T follicular helper cell (primary cell): ENCODE measurements at places on chromosomes 4 and X.

- no peak for DNase-seq
Observed at GRCh38 chr4:32562010-32562409, 1841.8 kb downstream of the PCDH7 start.

DNA sequence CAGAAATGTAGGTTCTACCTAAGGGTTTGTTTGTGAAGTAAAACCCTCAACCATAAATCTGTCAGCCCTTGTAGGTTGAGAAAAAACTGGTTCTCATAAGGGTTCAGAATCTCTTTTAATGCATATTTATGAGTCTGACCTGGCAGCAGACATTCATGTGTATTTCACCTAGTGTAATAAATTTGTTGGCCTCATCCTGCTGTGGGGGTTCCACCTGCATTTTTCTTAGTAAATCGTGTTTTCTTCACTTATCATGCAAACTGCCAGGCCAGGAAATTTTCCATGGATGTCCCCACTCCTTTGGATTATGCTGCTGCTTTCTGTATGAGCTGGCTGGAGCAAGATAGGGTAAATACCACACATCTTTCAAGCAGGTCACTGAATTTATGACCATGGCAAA is 42.4 kb downstream of the KLHL13 start:
- no peak for DNase-seq

GRCh38 chr4:176185051-176185450 is 10.3 kb downstream of the SPATA4 start:
- DNase-seq = no peak

GRCh38 chrX:114800719-114801118 is 216.7 kb downstream of the IL13RA2 start:
- DNase-seq = no peak

DNA sequence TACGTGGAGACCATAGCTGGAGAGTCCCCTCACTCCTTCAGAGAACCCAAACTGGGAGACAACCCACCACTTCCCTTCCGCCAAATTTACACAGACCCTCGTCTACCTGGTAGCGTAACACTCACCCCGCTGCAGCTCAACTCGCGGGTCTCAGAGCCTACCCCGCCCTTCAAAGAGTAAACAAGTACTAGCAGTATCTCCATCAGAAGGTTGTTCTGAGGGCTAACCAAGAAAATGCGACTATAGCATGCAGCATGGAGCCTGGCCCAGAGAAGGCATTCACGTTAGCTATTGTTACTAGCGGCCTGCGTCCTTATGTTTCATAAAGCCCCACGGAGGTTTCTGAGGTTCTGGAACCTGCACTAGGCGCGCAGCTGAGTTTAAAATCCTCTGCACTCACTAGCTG is 531 bp upstream of the MANBA start:
- DNase-seq = no peak

- DNase-seq = no peak
Observed at GRCh38 chr4:98283219-98284189, 22.3 kb downstream of the RAP1GDS1 start.

GRCh38 chr4:118318931-118319330 is 33.9 kb downstream of the PRSS12 start:
- DNase-seq = no peak

- DNase-seq = no peak
Observed at GRCh38 chr4:90542216-90542615, 415.0 kb downstream of the CCSER1 start.

DNA sequence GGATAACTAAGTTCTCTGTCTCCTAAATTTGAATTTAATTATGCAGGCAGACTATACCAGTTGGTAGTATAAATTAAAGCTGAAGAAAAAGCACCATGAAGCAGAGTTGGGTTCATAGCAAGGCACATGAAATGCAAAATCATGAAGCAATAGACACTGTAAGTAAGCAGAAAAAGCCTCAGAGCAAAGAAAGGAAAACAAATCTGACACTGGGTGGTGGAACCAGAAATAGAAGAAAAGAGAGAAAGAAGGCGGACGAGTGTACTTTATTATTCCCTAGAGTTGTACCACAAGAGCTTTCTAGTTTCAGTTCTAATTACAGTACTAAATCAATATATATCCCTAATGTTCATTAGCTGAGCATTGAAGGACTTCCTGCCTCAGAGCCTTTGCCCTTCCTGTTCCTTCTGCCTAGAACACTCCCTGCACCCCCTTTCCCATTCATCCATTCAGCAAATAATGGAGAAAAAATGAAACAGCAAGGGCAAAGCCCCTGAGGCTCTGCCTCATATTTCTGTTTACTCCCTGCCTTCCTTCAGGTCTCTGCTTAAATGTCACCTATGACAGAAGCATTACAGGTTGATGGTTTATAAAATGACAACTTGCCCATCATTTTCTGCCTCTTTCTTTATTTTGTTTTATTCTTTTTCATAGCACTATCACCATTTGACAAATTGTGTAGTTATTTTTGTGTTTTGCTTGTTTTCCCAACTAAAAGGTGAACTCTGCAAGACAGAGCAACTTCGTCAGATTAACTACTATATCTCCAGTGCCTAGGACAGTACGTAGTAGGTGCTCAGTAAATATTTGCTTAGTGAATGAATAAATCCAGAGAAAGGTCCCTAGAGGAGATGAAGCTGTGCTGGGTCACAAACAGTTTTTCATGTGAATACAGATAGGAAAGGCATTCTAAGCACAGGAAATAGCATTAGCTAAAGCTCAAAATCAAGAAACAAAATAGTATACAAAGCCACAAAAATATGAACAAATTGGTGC is 154.0 kb upstream of the RASGEF1B start:
- no peak for DNase-seq

DNA sequence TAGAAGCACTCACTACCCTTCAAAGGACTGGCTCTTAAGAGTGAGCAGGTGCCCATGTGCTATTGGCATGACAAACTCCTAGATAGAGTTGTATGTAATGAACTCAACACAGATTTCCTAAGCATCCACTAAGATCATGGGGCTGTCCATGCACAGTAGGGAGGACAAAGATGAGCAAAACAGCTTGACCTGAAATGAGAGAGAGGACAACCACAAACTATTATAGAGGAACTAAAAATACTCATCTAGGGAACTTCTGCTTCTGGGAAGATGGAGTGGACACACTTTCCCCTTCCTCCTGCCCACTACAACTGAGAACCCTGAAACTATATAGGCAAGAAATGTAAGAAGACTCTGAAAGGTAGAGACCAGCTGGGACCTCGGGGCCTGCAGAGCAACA is 20.8 kb upstream of the TMEM128 start:
- no peak for DNase-seq

GRCh38 chr4:128787509-128788311 is 21.8 kb upstream of the JADE1 start:
- DNase-seq = no peak

DNA sequence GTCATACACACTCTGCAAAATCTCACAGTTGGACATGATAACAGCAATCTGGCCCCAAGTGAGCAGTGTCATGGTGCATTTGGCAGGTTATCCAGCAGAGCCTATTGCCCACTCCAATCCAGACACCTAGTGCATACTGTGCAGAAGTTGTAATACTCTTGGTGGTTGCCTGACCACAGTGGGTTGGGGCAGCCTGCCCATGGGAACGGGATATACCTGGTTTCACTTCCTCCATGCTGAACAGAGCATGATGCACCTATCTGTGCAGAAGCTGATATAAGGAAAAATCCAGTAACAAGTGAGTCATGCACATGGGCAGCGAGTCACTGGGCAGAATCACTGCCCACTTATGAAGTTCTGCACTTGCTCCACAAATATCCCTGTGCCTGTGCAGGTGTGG is 105.3 kb upstream of the IGSF1 start:
- DNase-seq = no peak

DNA sequence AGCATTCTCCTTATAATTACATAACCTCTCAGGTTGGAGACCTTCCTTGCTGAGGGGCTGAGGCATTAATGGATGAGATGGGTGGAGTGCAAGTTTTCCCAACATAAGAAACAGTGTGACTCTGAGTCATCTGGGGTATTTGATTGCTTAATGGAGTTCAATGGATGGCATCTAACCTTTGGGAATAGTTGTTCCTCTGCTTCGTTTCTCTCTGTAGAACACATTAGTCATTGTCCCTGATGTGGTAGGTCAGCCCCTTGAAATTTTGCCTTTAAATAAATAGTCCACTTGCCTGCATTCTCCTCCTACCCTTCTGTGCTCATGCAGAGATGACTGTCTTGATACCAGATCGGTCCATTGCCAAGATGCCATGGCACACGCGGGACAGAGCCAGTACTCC is 38.6 kb downstream of the SLITRK2 start:
- DNase-seq = no peak

GRCh38 chrX:98380556-98380955 is 1496.8 kb downstream of the RPA4 start:
- DNase-seq = no peak

DNA sequence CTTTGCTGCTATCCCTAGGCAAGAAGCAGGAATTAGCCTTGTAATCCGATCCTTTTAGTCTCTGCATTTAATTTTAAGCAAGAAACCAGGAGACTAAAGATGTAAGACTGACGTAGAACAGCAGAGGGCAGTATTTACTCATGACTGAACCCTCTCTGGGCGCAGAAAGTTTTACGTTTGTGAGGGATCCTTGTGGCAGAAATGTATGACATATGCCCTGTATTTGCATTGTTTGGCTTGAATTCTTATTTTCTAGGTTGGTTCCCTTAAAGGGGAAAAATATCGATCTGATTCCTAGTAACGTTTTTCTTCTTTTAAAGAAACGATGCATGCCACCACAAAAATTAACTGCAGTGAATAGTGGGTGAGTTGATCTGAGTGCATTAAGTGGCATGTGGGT is 1.3 kb upstream of the FAT4 start:
- DNase-seq = no peak

DNA sequence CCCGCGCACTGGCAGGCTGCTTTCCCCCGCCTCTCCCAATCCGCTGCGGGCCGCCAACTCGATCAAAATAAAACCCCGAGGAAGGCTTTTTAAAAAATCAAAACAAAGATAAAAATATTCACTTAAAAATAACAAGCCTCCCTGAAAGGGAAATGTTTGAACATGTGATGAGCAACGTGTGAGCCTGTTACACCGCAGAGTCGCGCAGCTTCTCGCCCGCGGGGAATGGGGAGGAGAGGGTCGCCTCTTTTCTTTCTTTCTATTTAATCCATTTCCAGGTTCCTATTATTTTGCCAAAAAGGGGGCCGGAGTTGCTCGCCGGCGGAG is 326.0 kb upstream of the F9 start:
- DNase-seq = no peak

GRCh38 chr4:56976283-56976836 is 1.0 kb downstream of the NOA1 start:
- no peak for DNase-seq

- DNase-seq = no peak
Observed at GRCh38 chrX:30967516-30967915, 78.5 kb upstream of the TAB3 start.

DNA sequence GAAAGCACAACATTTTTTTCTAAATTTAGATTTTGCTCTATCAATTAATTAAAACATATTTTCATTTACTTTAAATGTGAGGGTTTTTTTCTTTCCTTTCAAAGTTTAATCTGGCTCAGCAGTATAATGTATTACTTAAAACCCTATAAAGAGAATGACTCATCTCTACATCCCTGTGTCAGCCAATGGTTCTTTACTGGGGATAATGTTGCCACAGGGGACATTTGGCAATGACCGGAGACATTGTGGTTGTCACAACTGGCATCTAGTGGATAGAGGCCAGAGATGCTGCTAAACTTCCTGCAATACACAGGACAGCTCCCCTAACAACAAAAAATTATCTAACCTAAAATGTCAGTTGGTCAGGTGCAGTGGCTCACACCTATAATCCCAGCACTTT is 53.8 kb downstream of the SYNPO2 start:
- no peak for DNase-seq
